ENCODE measurements at places on chromosomes 3 and 15. TPM values are rescaled to one million over a fixed set of nuclear protein-coding genes. Genes with fewer than 3 reads are reported as not detected.
A peak's percentile ranks its signal among the peaks of the same experiment; 100 is the strongest.

DNA sequence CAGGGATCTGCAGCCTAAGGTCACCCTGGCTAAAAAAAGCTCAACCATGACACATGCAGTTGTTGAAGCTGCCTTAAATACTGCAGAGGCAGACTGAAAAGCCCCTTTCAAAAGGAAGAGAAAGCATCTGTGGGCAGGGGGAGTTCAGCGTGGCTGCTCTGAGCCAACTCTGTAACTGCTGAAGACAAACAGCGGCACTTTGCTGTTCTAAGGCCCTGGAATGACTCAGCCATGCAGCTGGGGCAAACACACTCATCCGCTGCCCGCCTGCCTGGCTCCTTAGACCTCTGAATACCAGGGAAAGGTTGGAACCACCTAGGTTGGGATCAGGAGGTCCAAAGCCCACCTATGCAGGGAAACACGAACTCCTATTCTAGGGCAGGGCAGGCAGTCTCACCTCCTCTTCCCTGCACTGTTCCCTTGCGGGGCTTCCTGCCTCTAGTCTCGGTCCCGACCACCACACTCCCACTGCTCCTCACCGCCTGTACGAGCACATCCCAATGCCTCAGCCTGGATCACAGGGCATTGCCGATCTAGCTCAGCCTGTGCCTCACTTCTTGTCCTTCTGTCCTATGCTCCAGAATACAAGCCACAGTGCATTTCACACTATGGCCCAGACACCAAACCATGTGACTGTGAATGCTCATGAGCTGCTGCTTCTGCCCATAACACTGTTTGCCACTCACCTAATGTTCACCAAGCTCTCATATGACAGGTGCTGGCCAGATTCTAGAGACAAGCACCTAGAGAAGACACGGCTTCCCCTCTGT is 6.6 kb upstream of the MUSTN1 start:
- no peak for DNase-seq

DNA sequence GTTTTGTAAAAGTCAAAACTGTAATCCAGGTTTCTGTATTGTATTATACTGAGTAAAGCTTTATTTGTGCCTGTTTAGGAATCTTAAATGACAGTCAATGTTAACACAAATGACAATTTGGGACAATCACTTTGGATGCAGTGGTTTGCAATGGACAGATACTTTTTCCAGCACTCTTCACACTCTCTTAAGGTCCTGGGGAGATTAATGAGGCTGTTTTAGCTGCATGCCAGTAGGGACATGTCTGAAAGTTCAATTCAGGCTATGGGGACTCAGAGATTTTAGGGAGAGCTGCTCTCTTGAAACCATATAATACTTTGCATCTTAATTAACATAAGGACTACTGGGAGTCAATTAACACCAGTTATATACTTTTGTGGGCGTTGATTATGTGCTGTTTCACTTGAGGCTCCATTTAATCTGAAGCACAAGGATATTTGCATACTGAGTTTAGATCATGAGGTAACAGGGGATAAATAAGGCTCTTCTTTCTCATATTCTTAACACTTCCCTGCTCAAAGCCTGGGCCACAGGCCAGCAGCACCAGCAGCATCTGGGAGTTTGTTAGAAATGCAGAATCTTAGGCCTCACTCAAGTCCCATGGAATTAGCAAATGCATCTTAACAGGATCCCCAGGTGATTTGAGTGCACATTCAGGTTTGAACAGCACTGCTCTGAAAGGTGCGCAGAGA is 972.8 kb downstream of the PLOD2 start:
- DNase-seq, result no peak

DNA sequence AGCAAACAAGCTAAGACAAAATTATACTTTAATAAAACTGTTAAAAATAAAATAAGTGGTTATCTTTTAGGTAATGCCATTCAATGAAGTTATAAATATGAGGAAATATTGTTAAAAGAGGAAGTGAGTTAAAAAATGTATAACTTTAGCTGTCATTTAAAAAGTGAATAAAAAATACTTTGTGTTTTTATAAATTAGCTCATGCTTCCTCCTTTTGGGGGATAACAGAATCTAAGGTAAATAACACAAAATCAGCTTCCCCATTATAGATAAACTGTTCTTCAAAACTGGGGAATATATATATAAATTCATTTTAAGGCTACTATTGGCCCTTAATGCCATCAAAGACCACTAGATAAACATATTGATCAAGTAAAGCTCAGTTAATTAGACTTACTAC is 113.7 kb upstream of the AADACL2 start:
- no peak for DNase-seq

DNA sequence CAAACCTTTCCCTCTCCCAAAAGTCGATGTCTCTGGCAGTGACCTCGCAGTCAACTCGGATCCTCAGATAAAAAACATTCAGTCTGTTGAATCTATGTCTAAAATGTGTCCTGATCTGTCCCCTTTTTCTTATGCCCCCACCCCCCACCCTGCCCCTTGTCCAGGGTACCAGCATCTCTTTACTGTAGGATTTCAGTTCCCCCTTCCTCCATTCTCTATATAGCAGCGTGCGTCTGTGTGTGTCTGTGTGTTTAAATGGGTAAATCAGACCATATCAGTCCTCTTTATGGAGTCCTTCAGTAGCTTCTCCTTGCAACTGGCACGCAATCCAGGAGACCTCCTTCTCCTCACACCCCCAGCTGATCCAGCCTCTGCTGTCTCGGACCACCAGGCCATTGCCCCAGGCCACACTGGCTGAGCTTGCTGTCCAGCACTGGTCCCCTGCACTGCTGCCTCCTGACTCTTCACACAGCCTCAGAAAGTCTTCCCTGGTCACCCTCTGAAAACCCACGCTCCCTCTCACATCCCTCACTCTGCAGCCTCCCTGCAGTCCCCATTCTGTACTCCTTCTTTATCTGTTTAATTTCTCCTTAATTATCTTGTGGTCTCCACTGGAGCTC is 1.5 kb downstream of the LRRK1 start:
- DNase-seq, result no peak

Gene NRROS
- total RNA-seq, result 0.60 TPM

DNA sequence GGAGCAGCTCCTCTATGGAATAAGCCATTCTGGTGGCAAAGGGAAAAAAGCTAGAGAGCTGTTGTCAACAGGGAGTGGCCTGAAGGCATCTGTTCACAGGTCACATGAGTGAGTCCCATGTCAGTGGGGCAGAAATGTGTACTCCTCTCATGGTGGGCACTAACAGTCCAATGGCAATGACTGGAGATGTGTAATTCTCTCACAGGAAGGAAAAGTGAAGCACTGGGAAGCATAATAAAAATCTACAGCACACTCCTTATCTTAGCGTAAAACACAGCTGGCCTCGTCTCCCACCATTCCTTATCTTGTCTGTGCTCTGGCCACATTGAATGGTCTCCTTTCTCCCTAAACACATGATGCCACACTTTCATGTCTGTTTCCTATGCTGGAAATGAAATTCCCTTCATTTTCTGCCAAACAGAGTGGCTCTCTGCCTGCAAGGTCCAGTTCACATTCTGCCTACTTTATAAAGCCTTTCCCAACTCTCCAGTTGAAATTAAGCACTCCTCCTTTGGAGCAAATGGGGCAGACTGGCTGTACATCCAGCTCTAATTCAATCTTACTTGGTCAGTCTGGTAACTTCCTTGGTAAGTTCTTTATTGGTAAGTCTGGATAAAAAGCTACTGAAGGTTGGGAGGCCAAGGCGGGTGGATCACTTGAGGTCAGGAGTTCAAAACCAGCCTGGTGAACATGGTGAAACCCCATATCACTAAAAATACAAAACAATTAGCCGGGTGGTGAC is 139.8 kb downstream of the RPL22L1 start:
- DNase-seq, result no peak

GRCh38 chr3:153978006-153978405 is 143.2 kb upstream of the ARHGEF26 start:
- DNase-seq, result no peak

- no peak for DNase-seq
Measured at GRCh38 chr15:37995461-37996347, 61.3 kb downstream of the TMCO5A start.

- no peak for DNase-seq
Measured at GRCh38 chr3:9339761-9340471, 22.9 kb upstream of the THUMPD3 start.

DNA sequence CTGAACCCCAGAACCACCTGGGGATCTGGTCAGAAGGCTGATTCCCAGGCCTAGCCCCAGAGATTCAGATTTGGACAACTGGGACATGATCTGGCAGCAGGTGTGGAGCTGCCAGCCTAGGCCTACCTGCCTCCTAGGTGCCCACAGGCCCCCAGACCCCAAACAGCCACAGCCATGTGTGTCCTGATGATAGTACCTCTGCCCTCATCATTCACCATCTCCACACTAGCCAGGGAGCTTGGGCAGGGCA is 34.7 kb downstream of the HMCES start:
- DNase-seq, result no peak

DNA sequence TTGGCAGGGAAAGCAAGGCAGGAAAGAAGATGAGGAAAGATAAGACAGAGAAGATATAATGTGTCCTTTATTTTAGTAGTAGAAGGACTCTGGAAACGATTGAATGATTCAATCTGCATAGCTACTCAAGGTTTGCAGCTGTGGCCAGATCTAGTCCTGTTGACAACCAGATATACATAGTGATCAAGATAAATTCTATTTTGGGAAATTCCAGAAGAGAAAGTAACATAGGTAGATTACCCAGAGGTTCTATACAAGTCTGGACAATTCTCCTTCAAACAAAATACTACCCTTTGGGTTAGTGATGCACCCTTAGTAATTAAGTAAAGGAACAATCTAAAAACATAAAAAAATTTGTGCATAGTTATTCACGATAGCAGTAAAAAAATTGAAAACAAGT is 9.4 kb downstream of the TERC start:
- no peak for DNase-seq

DNA sequence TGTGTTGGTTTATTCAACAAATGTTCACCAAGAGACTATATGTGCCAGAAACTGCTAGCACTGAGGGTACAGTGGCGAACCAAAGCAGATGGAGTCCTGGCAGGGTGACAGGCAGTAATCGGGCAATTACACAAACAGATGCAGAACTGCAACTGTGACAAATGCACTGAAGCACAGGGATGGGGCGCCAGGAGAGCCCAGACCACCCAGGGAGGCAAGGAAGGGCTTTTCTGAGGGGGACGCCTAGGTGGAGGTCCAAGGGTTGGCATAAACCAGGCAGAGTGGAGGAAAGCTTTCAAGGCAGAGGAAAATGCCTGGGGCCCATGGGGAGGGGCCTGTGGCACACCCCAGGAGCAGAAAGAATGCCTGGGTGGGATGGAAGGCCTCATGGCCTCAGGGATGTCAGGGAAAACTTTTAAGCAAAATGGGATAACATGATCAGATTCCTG is 5.5 kb downstream of the DIS3L start:
- DNase-seq, result no peak

Gene DPPA4
- total RNA-seq, result not detected

Gene GRK7
- total RNA-seq, result not detected

DNA sequence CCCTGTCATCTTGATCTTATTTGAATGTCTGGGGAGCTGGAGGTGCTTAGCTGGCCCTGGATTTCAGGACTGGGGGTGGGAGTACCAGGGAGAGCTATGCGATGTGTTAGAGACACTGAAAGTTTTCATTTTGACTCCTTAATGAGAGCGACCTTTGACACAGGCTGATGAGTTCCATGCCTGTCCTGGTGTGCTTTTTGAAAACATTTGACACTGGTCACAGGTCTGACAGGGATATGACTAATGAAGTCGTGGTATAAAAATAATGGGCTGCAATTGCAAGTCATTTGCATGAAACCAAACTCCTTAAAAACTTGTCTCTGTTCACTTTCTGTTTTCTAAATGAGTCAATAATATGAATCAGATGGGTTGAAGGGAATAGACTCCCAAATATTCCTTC is 81.9 kb downstream of the MECOM start:
- DNase-seq, result no peak

DNA sequence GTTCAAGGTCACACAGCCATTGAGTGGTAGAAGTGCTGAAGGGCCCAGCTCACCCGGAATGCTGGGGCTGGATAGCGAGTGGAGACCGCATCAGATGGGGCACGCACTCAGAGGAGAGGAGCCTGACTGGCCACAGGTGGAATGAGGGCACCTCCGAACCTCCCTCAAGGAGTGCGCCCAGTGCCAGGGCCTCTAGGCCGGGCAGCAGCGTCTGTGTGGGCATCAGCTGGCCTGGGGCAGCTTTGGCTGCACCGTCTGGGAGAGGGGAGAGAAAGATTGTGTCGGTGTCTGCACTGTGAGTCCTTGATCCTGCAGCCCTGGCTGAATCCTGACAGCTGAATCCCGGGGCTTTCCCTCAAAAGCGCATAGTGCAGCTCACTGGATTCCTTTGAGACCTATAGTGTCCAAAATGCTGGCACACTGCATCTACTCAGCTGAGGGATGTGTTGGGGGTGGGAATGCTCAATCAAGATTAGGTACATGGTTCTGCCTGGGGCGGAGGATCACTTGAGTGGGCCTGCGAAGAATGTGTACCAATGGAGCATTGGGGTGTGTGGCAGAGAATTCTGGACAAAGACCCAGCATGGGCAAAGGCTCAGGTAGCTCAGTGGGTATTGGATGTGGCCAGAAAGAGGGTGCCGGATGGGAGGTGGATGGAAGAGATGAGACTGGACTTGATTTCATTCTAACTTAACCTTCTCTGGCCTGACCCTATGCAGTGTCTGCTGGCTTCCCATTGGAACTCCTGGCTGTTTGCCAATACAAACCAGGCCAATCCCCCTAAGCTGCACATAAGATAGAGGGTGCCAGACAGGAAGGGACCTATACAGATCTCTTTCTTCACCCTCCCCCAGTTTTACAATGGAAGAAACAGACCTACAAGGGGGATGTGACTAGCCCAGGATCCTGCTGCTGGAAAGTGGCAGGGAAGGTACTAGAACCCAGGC is 950 bp downstream of the ANKDD1A start:
- DNase-seq, result no peak

DNA sequence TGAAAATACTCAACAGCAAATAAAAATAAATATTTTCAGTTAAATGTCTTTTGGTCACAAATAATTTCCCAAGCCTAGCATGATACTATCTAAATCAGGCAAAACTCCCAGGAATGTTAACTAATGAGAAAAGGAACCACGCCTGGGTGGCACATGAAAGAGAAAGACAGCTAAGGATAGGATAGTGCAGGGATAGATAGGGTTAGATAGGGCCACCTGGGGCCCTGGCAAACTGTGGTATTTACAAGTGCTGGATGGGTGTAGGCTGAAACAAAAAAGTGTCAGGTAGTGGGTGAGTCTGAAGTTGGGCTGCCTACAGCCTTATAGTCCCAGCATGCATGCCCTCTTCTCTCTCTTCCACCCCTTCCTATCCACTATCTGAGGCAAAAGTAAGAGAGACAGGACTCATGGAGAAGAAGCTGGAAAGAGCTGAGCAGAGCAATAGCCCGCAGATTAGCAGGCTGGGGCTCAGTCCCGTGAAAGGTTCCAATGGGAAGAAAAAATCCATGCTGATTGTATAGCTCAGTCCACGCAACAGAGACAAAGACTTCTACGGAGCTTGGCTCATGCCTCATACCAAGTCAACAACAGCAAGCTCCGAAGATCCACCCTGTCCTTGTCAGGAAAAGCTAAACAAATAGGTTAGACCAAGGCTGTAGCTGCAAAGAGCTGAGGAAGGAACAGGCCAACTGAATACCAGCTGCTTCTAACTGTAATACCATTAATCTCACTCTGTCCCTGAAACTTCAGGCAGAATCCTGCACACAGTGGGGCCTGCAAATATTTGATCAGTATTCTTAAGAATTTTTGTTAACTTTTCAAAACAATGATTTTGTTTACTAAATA is 342.1 kb upstream of the ATP11B start:
- no peak for DNase-seq

GRCh38 chr3:108973019-108973418 is 19.3 kb upstream of the GUCA1C start:
- DNase-seq, result peak; percentile 32

GRCh38 chr3:20669184-20669583 is 483.2 kb upstream of the SGO1 start:
- peak; percentile 56 for DNase-seq

Gene TMEM40
- total RNA-seq, result not detected

GRCh38 chr3:125310623-125311081 is 64.5 kb downstream of the ZNF148 start:
- no peak for DNase-seq

All from pancreas (tissue), 10 donors.